Activated CD4-positive, alpha-beta memory T cell treated with anti-CD3 and anti-CD28 coated beads for 36 hours (primary cell): ENCODE measurements at places on chromosomes 11 and 22. TPM values are rescaled to one million over a fixed set of nuclear protein-coding genes. Genes with fewer than 3 reads are reported as not detected.

DNA sequence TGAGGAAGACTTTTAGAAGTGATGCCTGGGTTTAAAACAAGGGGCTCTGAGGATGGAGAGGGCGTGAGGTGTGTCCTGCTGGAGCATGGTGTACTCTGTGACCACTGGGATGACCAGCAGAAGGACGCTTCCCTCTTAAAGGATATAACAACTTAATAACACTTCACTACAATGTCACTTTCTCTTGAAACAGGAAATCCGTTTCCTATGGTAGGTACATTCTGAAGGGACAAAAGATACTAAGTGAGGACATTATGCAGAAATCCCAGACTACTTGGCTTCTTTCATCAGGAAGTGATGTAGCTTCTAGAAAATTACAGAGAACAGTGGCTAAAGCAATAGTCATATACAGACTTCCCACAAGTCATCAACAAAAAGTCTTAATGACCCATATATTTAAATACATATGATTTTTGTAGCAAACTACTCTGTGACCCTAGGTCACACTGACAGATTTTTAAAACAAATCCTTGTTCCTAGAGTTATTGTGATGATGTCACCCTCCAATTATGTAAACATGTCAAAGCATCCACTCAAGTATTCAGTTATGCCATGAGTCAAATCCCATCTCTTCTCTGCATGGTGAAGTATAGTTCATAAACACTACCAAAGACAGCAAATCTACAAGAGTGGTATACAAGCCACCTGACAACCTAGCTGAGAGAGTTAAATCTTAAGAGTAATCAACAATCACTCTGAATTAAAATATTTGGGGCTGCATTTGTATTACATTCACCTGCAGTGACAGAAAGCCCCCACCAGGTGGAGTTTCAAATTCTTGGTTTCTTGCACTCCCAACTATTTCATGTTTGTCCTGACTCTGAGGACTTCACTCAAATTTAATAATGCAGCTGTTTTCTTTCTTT, 32.8 kb downstream of the PITPNB start:
- H3K4me3 ChIP-seq, result no peak overlapping the region
- H3K36me3 ChIP-seq, result peaks cover 25% of the 10 kb centered on the region
- no peaks in the 10 kb centered on the region for H3K4me1 ChIP-seq
- no peaks in the 10 kb centered on the region for H3K27me3 ChIP-seq

DNA sequence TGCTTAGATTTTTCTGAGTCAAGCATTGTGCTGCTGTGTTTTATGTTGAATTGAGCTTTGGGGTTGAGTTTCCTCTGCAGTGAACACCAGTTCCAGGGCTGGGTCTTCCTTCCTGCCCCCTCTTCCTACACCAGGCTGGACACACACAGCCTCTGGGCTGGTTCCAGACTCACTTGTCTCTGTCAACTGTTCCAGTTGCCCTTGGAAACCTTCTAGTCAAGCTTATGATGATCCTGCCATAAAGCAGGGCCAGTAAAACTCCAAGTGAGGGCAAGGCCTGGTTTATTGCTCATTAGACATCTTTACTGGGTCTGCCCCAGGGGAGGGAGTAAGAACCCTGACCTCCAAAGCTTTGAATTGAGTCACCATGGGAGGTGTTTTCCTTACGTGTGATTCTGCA, 61.1 kb downstream of the KIAA1671 start:
- DNase-seq, result no peak
- no peaks in the 10 kb centered on the region for H3K36me3 ChIP-seq
- no peak overlapping the region for H3K4me3 ChIP-seq
- no peak overlapping the region for H3K27ac ChIP-seq
- H3K4me1 ChIP-seq, result no peaks in the 10 kb centered on the region

GRCh38 chr11:124763156-124763947, 1.3 kb upstream of the ESAM start:
- peak overlapping the region; percentile 89 for H3K4me3 ChIP-seq
- peaks cover 2% of the 10 kb centered on the region for H3K36me3 ChIP-seq
- peak overlapping the region; percentile 25 for H3K27ac ChIP-seq

DNA sequence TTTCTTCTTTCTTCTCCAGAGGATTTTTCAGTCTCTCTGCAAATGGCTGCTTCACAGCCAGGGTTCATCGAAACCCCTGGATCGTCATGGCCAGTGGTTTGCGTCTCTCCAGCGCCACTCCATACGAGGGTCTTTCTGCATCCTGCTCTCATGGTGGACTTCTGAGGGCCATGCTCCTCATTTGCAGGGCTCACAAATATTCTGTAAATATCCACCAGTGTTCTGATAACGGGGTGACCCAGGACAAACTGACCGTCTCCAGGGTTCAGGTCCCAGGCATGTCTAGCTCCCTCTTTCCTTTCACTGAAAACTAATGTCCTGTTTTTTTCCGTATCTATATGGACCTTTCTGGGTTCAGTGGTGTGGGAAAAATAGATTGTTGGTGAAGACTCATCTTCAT, 15.7 kb upstream of the VPREB1 start:
- no peak for DNase-seq
- no peak overlapping the region for H3K4me3 ChIP-seq
- peaks cover 2% of the 10 kb centered on the region for H3K27me3 ChIP-seq
- no peaks in the 10 kb centered on the region for H3K36me3 ChIP-seq

VWA5A gene
- total RNA-seq, result 6.9 TPM

DNA sequence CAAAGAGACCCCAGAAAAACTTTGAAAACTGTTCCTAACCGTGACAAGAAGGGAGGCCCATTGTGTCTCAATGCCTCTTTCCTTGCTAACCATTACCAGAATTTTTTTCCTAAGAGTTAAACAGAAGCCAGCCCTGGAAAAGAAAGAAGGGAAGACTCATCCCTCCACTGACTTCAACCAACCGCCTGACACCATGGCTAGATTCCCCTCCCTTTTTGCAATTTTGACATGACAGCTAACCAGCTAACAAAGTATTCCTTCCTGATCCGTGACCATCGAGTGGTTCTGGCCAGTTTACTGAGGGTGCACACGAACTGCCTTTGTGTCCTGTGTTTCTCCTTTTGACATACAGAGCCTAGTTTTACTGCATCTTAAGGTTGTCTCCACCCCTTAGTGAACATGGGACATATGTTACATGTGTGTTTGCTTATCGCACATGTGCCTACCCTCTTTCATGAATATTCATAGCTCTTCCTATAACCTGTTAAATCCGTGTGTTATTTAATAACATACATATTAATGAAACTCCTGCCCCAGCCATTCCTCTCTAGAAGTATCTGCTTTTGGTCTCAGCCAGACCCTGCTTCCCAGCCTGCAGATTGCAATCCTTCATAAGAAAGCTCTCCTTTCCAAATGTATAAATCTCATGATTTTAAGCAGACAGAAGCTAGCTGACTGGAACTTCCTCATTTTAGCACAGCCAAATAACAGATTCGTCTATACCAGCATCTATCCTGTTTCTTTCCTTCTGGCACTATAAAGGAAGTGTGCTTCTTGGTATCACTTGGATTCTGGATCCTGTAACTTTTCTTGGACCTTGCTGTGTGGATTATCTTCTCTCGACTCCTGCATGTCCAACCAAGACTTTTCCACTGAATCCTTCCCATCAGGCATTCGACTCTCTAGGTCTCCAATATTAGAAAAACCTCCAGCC, 37.8 kb downstream of the RASSF10 start:
- DNase-seq, result no peak
- H3K27me3 ChIP-seq, result peaks cover 22% of the 10 kb centered on the region
- H3K4me1 ChIP-seq, result no peaks in the 10 kb centered on the region
- H3K36me3 ChIP-seq, result no peaks in the 10 kb centered on the region

- H3K4me1 ChIP-seq, result peaks cover 38% of the 10 kb centered on the region
- no peak overlapping the region for H3K4me3 ChIP-seq
- H3K27me3 ChIP-seq, result no peaks in the 10 kb centered on the region
- DNase-seq, result no peak
- no peaks in the 10 kb centered on the region for H3K36me3 ChIP-seq
Observed at GRCh38 chr11:33273656-33274055, 16.5 kb downstream of the HIPK3 start.

MED17 gene
- 32.3 TPM for total RNA-seq

DNA sequence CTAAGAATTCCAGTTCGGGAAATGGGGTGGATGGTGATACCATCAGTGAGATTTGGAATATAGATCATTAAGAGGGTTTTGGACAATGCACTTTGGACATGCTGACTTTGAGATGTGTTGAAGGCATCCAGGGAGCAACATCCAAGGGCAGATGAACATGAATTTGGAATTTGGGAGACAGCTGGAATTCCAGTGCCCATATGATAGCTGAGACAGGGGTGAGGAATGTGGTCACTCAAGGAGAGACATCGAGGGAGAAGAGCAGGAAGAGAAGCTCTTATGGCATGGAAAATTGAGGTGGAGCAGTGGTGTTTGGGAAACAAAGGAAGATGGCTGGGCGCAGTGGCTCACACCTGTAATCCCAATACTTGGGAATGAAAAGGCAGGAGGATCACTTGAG, 11.8 kb upstream of the MICAL2 start:
- H3K4me1 ChIP-seq, result peaks cover 7% of the 10 kb centered on the region
- no peaks in the 10 kb centered on the region for H3K36me3 ChIP-seq
- no peak overlapping the region for H3K27ac ChIP-seq
- H3K27me3 ChIP-seq, result peaks cover 3% of the 10 kb centered on the region
- no peak overlapping the region for H3K4me3 ChIP-seq

PGR gene
- total RNA-seq, result not detected

LGR4 gene
- total RNA-seq, result 0.67 TPM

DNA sequence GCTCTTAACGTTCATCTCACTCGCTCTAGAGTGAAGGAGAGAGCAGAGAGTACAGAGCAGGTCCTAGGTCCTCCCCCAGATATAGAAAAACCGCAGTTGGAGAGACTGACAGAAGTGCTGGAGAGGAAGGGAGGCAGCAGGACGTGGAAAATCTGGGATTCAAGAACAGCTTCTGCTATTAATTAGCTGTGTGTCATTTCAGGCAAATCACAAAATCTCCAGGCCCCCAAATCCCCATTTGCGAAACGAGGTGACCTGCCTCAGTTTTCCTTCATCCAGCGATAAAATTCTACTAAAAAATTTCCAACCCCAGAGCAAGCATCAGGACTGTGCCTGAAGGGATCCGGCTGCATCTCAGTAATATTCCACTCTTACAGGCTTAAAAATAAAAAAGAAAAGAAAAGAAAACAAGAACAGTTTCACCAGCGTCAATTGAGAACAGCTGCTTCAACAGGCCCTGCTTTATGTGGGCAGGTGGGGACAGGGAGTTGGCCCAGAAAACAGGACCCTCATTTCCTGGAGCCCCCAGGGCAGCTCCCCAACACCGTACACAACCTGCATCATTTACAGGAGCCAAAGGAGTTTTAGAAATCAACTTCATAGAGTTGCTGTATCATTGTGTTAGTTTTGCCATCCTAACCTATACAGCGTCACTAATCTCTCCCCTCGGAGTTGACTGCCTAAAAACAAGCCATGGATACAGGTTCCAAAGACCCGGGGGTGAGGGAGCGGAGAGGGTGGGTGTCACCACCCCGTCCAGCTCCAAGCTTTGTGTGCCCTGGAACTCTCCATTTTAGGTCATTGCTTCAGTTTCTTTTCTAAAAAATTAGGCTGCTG, 2.3 kb upstream of the MALAT1 start:
- DNase-seq, result peak; percentile 41
- H3K4me1 ChIP-seq, result peaks cover 47% of the 10 kb centered on the region

DNA sequence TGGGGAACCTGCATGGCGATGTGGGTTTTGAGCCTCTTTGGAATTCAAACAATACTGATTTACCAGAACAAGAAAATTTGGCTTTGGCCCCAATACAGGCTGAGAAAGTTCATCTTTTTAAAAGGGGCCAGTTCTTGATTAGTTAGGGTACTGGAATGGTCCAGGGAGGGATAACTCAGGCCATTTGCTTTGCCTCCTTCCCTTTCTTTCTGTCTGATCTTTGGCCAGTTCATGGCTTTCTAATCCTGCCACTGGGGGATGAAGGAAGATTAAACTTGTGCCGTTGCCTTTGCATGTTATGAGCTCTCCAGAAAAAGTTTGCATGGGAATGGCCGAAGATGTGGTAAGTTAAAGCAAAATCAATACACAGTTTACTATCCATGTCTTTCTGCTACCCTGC, 78.4 kb downstream of the ADAMTS15 start:
- H3K27me3 ChIP-seq, result peaks cover under 1% of the 10 kb centered on the region
- H3K27ac ChIP-seq, result no peak overlapping the region
- no peaks in the 10 kb centered on the region for H3K4me1 ChIP-seq
- no peak overlapping the region for H3K4me3 ChIP-seq

GRCh38 chr22:45670981-45671782, 452 bp upstream of the ATXN10 start:
- H3K4me1 ChIP-seq, result peaks cover 27% of the 10 kb centered on the region
- DNase-seq, result peak; percentile 13
- peak overlapping the region; percentile 83 for H3K4me3 ChIP-seq
- H3K27ac ChIP-seq, result peak overlapping the region; percentile 78
- peaks cover 6% of the 10 kb centered on the region for H3K36me3 ChIP-seq

DNA sequence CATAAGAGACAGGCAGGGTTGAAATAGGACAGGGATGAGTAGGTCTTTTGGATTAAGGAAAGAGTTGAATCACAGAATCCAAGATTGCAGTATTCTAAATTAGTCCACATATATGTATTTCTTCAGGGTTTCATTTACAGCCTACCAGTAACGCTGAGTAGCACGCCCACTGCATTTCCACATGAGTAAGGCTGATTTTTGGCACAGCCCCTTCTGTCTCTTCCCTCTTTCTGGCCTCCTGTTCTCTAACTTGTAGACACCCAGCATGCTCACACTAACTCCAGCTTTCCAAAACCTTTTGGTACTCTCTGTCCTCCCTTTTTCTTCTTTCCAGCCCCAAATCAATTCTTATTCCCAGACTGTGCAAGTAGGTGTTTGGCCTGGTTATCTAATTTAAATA, 3.7 kb upstream of the SIK2 start:
- no peak overlapping the region for H3K4me3 ChIP-seq
- peaks cover 15% of the 10 kb centered on the region for H3K4me1 ChIP-seq
- peaks cover 7% of the 10 kb centered on the region for H3K27me3 ChIP-seq
- no peak for DNase-seq
- no peaks in the 10 kb centered on the region for H3K36me3 ChIP-seq

GRCh38 chr11:80469871-80470270, 1029.0 kb upstream of the TENM4 start:
- H3K27ac ChIP-seq, result no peak overlapping the region
- no peaks in the 10 kb centered on the region for H3K36me3 ChIP-seq
- no peak overlapping the region for H3K4me3 ChIP-seq
- H3K27me3 ChIP-seq, result no peaks in the 10 kb centered on the region
- no peaks in the 10 kb centered on the region for H3K4me1 ChIP-seq
- DNase-seq, result no peak

DNA sequence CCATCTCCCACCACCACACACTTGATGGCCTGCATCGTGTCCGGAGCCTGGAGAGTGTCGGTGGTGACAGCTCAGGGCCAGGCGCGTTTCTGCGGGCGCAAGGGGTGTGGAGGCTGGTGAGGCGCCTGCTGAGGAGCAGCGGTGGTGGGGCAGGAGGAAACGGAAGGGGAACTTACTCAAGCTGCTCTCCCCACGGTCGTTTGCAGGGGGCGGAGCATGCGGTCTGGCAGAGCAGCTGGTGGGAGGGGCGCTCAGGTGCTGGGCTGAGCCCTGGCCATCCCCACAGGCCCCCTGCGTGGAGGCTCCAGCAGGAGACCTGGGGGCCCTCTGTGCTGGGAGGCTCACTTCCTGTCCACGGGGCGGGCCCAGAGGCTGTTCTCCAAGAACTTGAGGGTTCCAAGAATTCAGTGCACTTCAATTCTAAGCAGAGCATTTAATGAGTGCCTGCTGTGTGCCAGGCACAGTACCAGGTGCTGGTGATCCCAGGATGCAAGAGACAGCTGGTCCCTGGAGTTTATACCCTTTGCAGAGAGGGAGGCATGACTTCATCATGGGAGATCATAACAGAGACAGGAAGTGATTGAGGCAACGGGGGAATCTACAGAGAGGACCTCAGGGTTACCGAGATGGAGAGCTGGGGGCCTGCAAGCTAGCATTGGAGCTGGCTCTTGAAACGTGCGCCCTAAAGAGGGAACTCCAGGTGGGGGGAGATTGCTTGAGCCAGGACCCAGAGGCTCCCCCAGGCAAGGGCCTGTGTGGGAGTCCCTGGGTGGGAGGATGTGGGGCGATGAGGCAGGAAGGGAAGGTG, at the start of gene RAC2:
RAC2 (minus strand) TSS at position 156 of the 808 bp plus-strand sequence; CDS start at position 35, 121 bp downstream.
- peak within 1 kb of the TSS; percentile 99 for H3K4me3 ChIP-seq
- peaks cover 45% of the 10 kb centered on the region for H3K36me3 ChIP-seq
- H3K4me1 ChIP-seq, result peaks cover 42% of the 10 kb centered on the region
- no peaks in the 10 kb centered on the region for H3K27me3 ChIP-seq
- peak within 1 kb of the TSS; percentile 99 for H3K27ac ChIP-seq
